ENCODE measurements at places on chromosomes 2 and 18.
A peak's percentile ranks its signal among the peaks of the same experiment; 100 is the strongest.

DNA sequence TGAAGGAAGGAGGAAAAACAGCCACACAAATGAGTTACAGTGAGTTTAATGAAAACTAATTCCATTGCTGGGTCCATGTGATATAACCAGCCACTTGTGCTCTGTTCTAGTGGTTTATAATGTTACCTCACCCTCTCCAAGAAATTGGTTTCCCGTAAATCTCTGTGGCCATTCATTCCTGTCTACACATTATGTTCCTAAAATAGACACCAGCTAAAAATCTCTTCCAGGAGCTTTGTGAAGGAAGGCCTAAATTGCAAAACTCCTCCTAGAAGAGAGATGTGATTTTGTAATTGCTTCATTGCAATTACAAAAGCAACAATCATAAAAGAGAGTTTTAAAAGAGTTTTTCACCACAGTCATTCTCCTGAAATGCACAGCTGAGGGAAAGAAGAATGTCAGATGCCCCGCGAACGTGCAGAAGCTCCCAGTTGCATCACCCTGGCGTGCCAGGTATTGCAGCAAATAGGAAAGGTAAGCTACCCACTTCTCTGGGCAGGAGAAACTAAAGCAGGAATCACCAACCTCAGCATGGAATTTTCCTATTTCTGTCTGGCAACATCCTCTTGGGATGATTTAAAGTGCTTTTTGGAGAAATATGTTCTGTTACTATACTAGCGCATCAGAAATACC lies 1.7 kb downstream of the SCN1A start:
- DNase-seq, result peak; percentile 64

GRCh38 chr2:62743506-62743905 lies 38.0 kb downstream of the EHBP1 start:
- DNase-seq, result no peak

- DNase-seq, result no peak
These were observed 480.0 kb upstream of the HS6ST1 start for GRCh38 chr2:128798502-128799283.

DNA sequence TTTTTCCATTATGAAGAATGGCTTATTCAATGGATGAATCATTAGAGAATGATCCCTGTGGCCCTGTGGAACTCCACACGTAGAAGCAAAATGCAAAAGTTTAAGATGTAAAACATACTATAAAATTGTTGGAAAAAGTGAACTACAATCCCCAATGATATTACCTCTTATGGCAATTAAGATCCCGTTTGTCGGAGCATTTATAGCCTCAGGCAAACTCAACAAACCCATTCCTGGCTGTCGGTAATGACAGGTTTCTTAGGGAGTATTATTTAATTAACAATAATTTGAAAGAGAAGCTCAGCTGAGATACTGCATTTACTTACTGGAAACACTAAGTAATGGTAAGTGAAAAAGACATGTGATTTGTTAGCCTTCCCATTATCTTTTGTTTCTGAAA lies 138.3 kb downstream of the CDH20 start:
- no peak for DNase-seq

DNA sequence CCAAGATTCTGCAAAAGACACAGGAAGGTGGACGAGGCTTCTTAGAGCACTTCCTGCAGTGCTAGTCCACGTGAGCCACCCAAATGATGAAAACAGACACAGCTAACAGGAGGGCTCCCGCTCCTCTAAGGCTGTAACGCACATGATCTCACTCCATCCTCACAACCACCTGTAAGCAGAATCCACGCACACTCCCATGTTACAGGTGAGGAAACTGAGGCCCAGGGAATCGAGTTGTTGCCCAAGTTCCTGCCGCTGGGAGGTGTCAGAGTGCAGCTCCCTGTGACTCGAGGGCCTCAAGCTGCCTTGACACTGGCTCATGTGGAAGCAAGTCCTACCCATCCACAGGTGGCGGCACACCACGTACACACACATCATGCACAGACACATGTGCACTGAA lies 4.4 kb downstream of the DNMT3A start:
- no peak for DNase-seq

DNA sequence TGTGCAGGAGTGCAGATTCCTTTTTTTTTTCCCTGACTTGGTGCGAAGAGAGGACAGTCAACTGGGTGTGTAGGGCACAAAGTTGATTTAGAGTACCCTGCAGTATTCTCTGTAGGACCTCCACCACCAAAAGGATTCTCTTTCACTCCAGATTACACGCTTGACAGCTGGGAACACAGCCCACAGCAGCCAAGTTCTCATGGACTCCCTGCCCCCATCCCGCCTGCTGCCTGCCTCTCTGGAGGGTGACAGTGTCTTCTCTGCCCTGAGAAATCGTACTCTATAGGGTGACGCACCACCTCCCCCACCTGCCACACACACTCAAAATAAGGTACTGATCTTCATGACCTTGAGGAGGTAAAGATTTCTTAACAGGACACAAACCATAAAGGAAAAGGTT lies 26.6 kb upstream of the IHH start:
- DNase-seq, result no peak

DNA sequence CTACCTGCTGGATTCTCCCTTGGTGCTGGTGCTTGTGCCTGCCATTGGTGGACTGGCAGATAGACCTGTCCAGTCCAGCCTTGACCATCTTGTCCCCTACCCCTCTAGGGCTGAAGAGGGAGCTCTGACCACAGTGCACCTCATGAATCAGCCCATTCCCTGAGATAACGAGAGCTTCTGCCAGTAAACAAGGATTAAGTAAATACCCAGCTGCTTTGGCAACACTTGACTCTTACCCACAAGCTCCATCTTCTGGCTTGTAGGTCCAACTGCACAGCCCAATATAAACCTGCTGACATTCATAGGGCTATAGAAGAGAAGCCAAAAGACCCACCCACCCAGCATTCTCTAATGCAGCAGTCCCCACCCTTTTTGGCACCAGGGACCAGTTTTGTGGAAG lies 186.4 kb downstream of the PIK3C3 start:
- DNase-seq, result peak; percentile 2

DNA sequence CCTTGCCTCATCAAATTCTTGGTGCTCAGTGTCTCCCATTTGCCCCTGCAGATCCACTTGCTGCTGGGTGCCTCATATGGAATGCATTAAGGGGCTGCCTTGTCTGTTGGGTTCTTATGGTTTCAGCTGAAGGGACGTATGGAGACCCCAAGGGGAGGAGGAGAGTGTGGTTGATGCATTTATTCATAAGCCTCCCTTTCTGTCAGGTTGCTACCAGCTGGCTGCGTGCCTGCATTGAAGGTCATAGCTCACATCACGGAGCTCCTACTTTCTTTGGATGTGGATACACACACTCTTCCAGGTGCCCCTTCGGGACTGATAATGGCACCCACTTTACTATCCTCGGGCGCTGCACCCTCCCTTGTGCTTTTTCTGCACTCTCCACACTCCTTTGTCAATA lies 377.9 kb downstream of the SLC4A3 start:
- DNase-seq, result no peak

DNA sequence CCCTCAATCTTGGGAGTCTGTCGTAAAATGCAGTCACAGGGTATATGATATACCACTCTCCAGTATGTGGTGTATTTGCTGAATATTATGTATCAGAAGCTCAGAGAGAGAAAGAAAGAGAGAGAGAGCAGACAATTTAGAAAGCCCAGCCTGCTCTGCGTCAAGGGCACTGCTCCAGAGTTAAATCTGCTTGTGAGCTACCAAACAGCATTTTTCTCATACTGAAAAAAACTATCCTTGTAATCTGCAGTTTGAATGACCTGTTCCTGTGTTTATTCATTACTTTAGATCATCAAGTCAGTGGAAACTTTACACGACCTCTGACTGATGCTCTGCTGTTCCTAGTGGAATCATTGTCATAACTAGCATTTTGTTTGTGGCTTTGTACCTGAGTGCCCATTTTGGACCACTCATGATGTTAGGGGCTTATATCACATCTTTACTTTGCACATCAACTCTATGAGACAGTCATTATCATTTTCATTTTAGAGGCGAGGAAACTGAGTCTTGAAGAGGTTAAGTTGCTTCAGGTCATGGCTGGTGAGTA lies 89.2 kb upstream of the PELI1 start:
- no peak for DNase-seq

GRCh38 chr18:51666763-51667191 lies 469.3 kb upstream of the MEX3C start:
- DNase-seq, result peak; percentile 0

DNA sequence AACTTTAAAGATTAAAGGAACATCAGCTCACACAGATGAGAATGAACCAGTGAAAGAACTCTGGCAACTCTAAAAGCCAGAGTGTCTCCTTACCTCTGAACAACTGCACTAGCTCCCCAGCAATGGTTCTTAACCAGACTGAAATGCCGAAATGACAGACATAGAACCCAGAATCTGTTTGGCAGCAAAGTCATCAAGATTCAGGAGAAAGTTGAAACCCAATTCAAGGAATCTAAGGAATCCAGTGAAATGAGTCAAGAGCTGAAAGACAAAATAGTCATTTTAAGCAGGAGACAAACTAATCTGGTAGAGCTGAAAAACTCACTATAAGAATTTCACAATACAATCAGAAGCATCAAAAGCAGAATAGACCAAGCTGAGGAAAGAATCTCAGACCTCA lies 72.0 kb downstream of the STRADB start:
- no peak for DNase-seq

DNA sequence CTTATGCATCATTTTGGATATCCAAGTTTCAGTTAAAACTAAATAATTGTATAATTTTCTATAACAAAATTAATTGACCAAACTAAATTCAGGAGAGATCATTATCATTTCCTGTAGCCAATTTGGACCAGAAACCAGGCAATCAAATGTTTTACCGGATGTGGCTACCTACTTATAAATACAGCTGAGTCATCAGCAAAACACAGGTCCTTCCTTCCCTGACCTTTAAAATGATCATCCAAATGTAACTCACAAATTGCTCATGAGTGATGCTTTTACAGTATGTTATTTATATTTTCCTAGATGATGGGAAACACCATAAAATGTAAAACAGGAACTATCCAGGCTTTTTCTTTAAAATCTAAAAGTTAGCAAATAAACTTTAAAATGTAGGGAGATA lies 133.7 kb downstream of the CBLN2 start:
- no peak for DNase-seq

- DNase-seq, result no peak
These were observed 21.1 kb upstream of the RND3 start for GRCh38 chr2:150508497-150509137.

GRCh38 chr2:112606547-112606946 lies 22.1 kb downstream of the CHCHD5 start:
- DNase-seq, result no peak

GRCh38 chr2:38201784-38202183 lies 125.8 kb upstream of the CYP1B1 start:
- DNase-seq, result peak; percentile 63

GRCh38 chr18:50199346-50199855 lies 4.5 kb upstream of the MYO5B start:
- no peak for DNase-seq

DNA sequence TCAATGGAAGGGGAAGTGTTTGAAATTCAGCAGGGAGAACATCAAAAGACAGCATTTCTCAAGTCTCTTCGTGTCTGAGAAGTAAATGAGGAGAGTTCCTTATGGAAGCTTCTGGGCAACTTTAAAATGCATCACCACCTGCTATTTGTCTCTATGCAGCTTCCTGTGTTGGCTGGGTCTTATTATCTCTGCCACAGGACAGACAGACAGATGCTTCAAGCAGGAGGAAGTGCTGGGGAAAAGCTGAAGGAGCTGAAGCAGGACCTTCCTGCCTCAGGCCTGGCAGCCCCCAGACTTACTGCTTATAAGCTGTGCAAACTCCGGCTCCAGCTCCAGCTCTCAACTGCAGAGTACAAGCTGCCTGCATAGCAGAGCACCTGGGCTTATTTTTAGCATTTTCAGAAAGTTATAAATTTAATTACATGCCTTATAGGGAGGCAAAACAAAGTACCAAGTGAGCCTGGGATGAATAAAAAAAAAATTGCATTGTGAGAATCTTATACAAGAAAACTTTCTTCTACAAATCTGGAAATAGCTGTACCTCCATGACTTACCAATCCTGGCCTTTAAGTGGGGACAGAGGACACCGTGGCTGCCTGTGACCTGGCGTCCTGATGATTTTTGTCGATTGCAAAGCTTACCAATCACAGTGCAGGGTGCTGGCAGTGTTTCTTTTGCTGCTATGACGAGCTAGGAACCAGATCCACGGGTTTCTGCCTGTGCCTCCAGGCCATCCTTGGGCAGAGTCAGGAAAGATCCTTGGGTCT lies 206.3 kb downstream of the SEPTIN10 start:
- DNase-seq, result no peak

DNA sequence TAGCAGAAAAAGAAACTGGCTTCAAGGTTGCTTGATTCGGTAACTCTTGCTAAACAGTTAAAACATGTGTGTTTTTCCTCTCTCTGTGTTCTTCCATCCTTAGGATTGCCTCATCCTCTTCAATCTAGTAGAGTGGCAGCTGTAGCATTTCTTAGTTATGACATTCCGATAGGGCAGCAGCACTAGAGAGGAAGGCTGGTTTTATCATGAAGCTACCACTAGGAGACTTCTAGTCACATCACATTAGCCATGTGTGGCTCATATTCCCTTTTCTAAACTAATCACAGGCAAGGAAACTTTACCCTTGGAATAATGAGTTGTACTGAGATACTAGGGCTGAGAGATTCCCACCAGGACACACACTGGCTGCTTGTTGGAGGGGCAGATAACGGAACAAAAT lies 187.6 kb downstream of the DOK6 start:
- DNase-seq, result no peak
